Activated CD8-positive, alpha-beta memory T cell treated with anti-CD3 and anti-CD28 coated beads for 4 hours (primary cell): ENCODE measurements at places on chromosomes 7 and 10.

DNA sequence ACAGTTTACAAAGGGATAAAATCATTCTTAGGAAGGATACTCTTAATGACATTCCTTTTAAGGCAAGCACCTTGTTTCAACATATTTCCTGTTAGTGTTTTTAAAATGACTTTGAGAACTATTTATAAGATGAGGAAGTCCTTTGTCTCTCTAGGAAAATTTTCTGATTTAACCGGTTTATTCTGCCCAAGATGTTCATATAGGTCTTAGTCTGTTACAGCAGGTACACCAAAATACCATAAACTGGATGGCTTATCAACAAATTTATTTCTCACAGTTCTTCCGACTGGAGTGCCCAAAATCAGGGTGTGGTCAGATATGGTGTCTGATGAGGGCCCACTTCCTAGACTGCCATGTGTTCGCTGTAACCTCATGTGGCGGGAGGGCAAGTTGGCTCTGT is 77.9 kb downstream of the GSAP start:
- no peak for DNase-seq

GRCh38 chr7:23615331-23615730 is 18.1 kb downstream of the CCDC126 start:
- DNase-seq = no peak

DNA sequence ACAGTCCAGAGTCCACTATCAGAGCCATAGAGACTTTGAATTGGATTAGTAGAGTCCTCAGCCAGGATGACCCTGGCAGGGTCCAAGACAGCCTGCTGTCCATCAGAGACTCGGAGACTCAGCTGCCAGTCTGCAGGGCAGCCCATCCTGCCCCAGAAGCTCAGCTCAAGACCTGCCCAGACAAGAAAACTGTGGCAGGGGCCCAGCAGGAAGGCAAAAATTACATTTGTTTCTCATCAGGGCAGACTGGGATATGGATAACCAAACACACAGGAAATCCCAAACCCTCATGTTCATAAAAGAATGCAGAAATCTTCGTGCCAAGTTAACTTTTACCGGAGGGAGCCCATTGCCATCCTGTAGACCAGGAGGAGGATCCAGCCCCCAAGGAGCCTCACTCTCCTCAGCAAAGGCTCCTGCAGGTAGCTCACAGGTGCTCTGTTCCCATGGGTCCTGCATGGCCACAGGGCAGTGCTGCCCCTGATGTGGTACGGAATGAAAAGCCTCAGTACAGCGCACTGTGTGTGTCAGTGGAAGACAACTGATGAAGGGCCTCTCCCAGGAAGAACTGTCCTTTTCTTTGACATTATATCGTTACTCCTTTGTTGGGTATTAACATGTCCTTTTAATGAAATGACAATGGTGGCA is 222.2 kb downstream of the KCNMA1 start:
- no peak for DNase-seq

- no peak for DNase-seq
These were observed 51.0 kb downstream of the MLLT10 start for GRCh38 chr10:21584834-21585530.

- no peak for DNase-seq
These were observed 353.2 kb downstream of the HGF start for GRCh38 chr7:81416659-81417058.

GRCh38 chr10:131579251-131580071 is 267.9 kb upstream of the TCERG1L start:
- DNase-seq = no peak

DNA sequence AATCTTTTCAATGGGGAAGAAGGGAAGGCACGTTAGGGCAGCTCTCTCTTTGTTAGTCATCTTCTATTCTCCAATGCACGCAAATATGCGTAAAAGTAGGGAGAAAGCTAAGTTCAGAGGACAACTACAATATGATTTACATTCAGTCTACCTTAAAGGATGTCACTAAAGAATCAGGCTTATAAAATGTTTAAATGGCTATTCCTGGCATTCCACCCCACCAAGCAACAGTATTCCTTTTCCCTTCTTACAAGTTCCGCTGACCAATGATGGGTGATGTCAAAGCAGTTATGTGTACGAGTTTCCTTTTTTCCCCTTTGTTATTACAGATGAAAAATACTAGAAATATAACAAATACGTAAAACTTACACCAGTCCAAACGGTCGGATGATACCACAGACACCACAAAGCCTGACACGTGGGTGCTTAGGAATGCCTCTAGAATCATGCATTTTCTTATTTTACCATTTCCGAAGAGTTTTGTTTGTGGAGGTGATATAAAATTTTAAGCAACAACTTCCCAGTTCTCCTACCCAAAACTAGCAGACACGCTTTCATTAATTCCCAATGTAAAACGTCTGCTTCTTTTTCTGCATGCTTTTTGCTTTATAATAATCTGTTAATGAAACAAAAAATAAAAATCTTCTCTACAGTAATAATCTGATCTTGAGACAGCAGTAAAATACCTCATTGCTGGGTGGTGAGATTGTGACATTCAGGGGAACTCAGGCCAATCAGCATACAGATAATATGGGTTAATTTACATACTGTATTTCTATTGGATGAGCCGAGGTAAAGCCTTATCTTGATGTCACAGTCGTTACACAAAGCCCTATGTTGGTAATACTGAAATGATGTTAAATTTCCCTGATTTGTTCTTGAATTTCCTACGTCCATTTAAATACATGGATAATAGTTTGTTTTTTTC is 708 bp upstream of the GPR85 start:
- DNase-seq = no peak

- no peak for DNase-seq
These were observed 36.3 kb downstream of the CHN2 start for GRCh38 chr7:29230871-29231345.

GRCh38 chr10:72170263-72170662 is 45.5 kb upstream of the ANAPC16 start:
- no peak for DNase-seq

DNA sequence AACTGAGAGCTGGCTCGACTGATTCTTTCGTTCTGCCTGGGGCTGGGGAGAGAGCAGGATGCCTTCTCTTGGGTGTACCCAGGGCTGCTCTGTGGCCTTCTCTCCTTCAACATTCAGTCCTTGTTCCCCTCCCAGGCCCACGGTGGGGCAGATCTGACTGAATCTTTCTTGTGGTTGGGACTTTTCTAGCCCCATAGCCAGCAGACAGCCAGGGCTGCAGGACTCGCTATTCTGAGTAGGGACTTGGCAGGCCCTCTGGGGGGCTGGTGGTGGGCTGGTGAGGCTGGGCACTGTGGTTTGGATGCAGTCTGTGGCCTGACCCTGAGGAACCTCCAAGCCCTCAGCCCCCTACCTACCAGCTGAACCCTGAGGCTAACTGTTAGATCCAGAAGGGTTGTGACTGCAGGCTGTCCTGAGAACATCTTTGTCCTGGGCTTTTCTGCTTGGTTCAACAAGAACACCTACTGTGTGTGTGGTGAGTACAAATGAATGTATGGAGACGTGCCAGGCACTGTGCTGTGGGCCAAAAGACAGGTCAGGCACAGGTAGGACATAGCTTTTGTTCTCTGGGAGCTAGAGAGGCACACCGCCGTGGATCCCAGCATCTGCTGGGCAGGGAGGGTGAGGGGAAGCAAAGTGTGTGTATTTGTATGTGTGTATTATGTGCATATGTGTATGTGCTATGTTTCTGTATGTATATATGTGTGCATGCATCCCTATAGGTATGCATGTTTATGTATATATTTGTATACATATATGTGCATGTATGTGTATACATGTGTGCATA is 2.1 kb upstream of the PALD1 start:
- no peak for DNase-seq

DNA sequence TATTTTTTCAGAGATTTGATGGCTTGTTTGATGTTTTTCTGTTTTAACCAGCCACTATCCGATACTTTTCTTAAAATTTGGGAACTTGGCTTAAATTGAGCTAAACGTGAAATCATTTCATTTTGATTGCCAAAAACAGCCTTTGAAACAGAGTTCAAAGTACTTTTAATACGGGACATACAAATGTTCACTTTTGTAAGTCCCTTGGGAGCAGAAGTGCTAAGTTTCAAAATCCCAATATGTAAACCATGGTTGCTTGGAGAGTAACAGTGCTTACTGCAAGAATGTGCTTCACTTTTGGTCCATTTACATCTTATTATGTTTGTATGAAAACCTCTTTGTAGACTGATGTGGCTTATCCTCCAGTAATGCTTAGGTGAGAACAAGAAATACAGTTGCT is 10.9 kb downstream of the PNPLA8 start:
- DNase-seq = no peak

GRCh38 chr10:76251841-76252671 is 820.6 kb downstream of the LRMDA start:
- no peak for DNase-seq

DNA sequence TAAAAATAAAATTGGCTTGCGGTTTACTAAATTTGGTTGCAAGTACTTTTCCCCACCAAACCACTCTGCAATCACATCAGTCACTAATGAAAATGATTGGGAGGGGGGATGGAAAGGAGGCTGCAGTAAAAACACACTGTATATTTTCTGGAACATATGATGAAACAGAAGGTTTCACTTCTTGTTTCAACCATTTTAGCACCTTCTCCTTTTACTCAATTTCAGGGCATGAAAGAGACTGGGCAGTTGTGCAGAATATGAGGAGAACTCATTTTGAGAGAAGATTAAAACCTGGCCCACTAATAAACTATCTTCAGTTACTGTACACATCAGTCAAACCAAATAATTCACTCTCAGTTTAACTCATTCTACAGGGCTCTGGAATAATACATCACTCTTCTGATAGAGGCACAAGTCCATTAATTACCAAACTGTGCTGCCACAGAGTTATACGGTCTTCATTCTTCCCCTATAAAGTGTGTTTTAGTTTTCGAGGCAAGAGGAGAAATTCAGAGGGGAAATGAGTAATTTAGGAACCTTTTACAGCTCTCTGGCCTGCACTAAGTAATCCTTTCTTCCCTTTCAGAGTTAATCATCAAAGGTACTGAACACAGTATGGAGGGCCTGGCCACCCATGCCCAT is 25.5 kb downstream of the JAZF1 start:
- no peak for DNase-seq

- DNase-seq = no peak
These were observed 82.3 kb downstream of the LHFPL3 start for GRCh38 chr7:104410742-104411141.

GRCh38 chr10:124229989-124230634 is 136.7 kb upstream of the CHST15 start:
- DNase-seq = no peak

DNA sequence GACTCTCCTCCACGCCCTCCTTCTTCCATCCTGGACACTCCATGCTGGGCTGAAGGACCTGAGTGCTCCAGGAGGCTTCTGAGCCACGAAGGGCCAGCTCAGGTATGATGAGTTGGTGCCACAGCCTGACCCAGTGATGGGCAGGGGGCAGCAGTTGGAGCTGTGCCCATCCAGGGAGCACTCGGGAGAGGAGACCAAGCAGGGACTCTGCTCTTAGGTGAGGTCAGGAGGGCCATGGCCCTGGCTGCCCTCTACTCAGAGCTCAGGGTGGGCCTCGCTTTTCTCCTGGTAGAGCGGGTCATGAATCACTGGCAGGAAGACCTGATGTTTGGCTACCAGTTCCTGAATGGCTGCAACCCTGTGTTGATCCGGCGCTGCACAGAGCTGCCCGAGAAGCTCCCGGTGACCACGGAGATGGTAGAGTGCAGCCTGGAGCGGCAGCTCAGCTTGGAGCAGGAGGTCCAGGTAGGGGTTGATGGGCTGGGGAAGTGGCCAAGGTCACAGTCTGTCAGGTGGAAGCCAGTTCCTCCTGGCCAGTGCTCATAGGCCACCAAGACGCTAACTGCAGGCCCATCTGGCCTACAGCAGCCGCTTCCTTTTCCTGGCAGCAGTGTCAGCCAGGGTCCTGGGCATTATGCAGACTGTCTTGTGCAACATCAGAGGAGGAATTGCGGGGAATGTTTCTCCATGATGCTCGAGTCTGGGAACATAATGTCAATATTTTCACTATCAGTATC is 50.8 kb downstream of the ALOX5 start:
- DNase-seq = no peak

- no peak for DNase-seq
These were observed 20.4 kb upstream of the KNDC1 start for GRCh38 chr10:133139551-133140065.

DNA sequence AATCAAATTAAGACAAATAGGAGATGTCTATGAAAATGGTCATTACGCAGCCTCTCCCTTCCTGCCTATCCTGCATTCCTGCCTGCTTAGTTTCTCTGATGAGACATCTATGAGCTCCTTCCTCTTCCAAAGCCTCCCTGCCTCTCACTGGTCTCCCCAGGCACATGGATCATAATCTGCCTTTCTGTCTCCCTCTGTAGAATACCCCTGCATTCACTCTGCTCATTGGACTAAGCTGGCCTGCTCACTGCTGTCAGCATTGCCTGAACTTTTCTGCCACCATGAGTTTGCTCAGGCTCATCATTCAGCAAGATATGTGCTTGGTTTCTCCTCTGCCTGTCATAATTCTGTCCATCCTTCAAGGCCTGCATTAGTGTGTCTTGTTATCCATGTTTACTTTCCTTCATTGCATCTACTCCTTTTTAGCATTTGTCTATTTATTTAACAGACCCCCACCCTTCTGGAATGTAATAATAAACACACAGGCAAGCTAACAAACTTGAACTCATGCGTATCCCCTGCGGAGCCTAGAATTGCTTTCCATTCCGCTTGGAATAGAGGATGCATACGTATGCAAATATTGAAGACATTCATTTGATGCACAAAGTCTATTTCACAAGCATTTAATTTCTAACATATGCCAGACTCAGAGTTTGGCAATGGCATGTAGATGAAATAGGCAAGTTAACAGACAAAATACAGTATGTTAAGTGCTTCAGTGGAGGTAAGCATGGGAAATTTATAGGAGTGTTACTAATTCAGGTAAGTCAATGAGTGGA is 88.3 kb downstream of the PTPRZ1 start:
- no peak for DNase-seq

- DNase-seq = no peak
These were observed 599.5 kb downstream of the PHTF2 start for GRCh38 chr7:78398081-78398480.

DNA sequence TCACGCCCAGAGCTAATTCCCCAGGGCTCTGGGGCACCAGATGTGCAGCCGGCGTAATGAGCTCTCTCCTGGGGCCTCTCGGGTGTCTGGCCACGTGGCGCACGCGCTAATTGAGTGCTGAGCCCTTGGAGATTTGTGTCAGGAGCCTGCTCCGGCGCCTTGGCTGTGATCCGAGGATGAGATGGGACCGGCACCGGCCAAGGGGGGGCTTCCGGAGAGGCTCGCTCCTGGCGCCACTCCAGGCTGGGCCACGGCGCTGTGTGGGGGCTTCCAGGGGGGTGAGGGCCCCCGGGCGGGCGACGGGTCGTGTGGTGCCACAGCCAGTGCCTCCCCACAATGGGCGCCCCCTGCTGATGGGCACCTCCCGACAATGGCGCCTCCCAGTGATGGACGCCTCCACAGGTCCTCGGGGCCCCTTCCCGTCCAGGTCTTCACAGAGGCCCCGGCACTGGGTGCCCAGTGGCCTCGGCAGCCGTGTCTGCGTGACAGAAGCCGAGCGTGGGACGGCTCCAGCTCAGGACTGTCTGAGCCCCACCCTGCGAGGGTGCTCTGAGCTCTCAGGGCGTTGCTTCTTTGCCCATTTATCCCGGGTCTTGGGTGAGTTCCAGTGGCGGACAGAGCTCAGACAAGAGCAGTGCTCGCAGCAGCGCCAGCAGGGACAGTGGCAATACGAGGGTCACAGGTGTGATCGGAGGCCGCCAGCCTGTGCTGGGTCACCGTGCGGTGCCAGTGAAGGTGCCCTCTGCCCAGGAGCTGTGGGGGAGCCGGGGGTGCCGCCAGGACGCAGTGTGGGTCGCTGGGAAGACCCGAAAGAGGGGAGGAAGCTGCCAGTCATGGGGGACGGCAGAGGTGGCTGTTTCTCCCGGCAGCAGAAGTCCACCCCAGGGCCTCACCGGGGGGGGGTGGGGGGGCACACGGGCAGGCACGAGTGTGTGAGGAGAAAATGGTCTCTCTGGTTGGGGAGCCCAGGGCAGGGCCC is 8.2 kb upstream of the NKX6-2 start:
- DNase-seq = no peak
